Stimulated activated CD4-positive, alpha-beta T cell treated with anti-CD3 and anti-CD28 coated beads, Interleukin-15, amount 100 ng/mL, for 24 hours (primary cell): ENCODE measurements at places on chromosomes 3 and 15.
A peak's percentile ranks its signal among the peaks of the same experiment; 100 is the strongest.

GRCh38 chr3:13023235-13023970 lies 49.8 kb downstream of the IQSEC1 start:
- no peak for DNase-seq

DNA sequence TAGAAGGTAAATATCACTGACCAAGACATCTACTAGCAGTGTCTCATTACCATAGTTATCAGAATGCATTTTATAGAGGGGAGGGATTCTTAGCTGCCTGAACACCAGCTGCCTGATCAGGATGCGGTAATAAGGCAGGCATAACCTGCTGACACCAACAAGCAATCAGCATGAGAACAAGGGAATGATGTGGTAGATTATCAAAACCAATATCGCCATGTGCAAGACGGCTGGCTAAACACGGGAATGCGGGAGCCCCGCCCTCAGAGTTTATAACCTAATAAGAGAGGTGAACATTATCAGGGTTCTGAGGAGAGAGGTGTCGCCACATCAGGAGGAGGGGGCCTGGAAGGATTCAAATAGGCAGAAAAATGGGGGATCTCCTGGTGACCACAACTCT lies 20.5 kb downstream of the B4GALT4 start:
- no peak for DNase-seq

DNA sequence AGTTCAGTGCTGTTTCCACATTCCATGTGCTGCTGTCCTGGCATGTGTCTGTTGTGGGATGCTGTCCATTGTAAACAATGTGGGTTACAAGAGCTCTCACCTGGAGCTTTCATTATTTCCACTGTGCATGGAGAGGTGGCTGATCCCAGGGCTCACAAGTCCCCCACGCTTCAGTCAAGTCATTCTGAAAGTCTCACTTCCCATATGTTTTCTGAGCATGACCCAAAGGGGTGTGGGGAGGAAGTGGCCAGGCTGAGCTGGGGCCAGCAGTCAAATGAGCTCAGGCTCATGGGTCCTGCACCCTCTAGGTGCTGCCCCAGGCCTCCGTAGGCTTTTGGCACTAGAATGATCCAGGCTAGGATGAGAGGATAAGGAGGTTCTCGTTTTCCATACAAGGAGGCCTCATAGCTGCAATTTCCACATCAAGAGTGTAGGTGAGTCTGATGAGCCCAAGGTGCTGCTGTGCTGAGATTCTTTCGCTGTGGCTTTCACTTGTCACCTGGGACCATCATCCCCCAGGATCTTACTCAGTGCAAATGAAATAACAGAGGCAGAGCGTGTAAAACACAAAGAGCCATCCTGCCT lies 22.0 kb downstream of the STARD5 start:
- DNase-seq = peak; percentile 69

DNA sequence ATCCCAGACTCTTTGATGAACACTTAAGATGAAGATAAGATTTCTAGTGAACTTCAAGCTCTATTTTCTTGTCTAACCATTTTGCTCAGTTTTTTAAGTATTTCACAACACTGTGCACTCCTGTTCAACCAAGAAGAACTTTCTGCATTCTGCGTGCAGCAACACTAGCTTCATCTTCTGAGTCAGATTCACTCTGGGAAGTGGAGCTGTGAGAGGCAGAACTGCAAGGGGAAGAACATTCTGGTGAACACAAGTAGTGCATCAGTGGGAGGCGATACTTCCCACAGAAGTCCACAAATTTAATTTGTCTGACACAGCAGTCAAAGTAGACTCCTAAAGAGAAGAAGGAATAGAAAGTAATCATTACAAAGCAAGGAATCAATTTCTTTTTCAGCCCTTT lies 18.1 kb downstream of the LRRC58 start:
- no peak for DNase-seq
